ENCODE measurements at places on chromosomes 1 and 21.

DNA sequence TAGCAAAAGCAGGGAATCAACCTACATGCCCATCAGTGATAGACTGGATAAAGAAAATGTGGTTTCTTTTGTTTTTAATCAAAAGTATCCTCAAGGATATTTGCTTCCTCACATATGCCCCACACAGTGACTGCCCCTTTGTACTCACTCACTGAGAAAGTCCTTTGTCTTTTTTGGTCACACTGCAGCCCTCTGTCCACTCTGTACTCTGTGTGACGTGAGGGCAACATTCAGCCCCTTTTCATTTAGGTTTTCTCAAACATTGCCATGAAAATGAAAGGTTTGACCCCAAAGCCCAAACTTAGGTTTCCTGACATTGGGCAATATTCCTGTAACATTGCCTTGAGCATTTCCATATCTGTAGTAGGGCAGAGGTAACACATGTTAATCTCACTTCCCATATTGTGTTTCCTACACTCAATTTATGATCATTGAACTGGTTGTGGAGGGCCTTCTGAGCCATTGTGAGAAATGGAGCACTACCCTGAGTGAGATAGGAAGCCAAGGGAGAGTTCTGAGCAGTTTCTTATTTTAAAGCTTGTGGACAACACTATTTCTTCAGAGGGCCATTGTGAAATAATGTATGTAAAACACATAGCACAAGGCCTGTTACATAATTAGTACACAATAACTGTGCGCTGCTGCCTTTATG lies 501.9 kb upstream of the C1orf87 start:
- DNase-seq: no peak

GRCh38 chr1:40838980-40839942 lies 22.9 kb downstream of the CITED4 start:
- DNase-seq: no peak

GRCh38 chr1:154739654-154740053 lies 130.4 kb downstream of the KCNN3 start:
- DNase-seq: no peak

GRCh38 chr21:45295576-45296365 lies 8.1 kb upstream of the POFUT2 start:
- DNase-seq: no peak

DNA sequence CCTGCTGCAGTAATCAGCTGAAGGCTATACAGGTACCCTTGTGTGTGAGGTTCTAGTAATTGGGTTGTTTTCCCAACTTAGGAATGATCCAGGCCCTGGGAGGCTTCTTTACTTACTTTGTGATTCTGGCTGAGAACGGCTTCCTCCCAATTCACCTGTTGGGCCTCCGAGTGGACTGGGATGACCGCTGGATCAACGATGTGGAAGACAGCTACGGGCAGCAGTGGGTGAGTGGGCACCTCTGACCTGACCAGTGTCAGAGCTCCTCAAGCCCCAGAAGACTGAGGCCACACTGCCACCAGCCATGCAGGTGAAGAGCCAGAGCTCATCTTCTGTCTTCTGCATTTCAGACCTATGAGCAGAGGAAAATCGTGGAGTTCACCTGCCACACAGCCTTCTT lies 27.7 kb downstream of the ATP1A1 start:
- DNase-seq: no peak

- DNase-seq: no peak
Observed at GRCh38 chr1:180814258-180814657, 98.4 kb upstream of the KIAA1614 start.

GRCh38 chr1:203926025-203926540 lies 64.7 kb downstream of the SNRPE start:
- no peak for DNase-seq

DNA sequence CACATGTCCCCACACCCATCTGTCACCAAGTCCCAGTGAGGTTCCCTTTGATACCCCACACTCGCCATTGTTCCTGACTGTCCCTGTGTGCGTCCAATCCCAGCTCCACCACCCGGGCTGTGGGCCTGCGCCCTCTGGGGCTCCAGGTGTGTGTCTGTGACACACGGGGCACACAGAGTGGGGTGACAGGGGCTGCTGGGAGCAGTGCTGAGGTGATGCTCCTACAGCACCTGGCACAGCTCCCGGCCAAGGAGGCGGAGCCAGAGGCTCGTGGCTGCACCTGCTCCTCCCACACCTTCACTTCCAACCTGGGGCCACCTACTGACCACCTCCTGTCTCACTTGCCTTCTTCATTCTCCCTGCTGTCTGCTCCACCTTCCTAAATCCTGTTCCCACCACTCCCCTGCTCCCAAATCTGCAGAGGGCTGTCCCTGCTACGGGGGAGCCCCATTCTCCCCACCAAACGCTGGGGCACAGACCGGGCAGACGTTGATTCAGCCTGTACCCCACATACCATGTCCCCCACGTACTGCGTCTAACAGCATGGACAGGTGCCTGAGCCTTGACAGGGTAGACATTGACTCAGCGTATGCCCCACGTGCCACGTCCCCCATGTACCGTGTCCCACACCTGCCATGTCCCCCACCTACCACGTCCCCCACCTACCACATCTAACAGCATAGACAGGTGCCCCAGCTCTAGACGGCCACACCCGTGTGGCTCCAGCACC lies 16.4 kb downstream of the WDR4 start:
- DNase-seq: no peak

DNA sequence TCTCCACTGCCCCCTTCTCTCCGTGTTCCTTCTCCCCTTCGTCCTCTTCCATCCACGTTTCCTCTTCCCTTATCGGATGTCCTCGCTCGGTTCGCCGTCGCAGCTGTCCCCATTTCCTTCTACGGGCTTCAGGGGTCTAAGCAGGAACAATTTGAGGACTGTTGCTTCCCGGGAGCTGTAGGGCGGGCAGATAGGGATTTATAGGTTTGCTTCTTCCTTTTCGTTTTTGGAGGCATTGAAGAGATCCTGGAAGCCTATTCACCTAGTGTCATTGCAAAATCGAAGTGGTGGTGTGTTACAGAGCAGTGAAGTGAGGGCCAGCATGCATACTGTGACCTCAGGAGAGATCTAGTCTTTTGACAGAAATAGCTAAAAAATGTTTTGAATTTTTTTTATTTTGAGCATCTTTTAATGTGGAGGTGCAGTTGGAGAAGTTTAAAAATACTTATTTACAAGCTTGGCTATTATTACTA lies 897 bp downstream of the ZYG11B start:
- DNase-seq: no peak

GRCh38 chr1:204227351-204227750 lies 13.6 kb upstream of the GOLT1A start:
- DNase-seq: no peak

- no peak for DNase-seq
Observed at GRCh38 chr1:185594786-185595410, 139.3 kb upstream of the HMCN1 start.

- no peak for DNase-seq
Observed at GRCh38 chr1:159023723-159024122, 14.0 kb downstream of the IFI16 start.

- DNase-seq: no peak
Observed at GRCh38 chr1:33424610-33425009, 6.3 kb downstream of the PHC2 start.

DNA sequence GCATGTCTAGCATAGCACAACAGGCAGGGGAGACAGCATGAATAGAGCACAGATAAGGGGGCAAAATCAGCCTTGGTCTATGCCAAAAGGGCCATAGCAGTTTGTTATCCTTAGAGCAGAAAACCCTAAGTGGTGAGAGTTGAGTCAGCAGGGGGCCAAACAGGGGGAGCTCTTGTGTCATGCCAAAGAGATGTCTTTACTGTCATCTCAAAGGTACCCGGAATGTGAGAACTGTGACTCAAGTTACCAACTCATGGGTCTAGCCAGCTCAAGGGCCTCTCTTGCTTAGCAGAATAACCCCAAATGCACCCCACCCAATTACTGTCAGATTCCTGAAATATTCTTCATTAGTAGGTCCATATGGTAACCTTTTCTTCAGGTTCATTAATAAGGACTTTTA lies 45.9 kb upstream of the NRDC start:
- DNase-seq: no peak

- DNase-seq: no peak
Observed at GRCh38 chr1:177927021-177927596, 42.7 kb downstream of the SEC16B start.

- DNase-seq: no peak
Observed at GRCh38 chr21:44529503-44530125, 10.4 kb downstream of the KRTAP10-1 start.

DNA sequence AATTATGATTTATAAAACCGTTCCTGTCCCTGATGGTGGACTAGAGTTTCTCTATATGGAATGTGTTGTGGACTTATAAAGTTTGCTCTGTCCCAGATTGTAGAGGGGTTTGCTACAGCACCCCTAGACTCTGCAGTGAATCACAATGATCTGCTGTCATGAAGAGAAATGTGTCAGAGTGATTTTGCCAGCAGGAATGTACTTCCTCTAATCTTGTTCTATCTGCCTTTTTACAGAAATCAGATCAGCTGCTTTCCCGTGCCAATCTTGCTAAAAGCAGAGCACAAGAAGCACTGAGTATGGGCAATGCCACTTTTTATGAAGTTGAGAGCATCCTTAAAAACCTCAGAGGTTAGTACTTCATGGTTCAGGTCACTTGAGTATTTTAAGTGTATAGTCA lies 52.0 kb downstream of the LAMC2 start:
- DNase-seq: no peak

DNA sequence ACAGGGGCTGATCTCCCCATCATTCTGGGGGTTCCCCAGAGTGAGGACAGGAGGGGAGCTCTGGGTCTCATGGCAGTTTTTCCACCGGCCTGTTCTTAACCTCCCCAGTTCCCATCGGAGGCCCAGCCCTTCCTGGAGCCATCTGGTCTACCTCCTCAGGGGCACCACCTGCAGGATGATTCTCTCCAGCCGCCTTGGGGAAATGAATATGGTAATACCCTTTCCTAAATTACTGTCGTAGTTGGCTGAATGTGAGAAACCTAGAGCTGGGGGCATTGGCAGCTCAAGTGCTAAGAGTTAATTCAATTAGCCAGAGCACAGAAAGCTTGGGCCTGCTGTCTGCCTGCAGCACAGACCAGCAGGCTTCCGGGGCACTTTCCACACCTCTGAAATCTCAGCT lies 64.9 kb downstream of the TAS1R2 start:
- no peak for DNase-seq

DNA sequence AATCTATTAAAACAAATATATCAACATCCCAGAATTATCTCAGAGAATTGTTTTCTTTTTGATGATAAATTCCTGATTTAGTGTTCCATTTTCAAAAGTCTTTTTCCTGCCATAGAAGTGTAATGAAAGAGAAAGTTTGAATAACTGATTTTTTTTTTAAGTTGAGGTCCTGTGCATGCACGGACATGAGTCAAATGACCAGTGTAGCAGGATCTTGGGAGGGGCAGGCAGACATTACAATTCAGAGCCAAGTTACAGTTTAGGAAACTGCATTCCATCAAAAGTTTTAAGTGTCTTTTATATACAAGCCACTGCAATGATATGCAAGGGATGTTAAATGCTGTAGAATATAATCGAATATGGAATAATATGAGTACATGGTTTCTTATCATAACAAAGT lies 227.5 kb downstream of the HMCN1 start:
- DNase-seq: no peak

- no peak for DNase-seq
Observed at GRCh38 chr1:224696891-224697765, 81.0 kb downstream of the CNIH3 start.

DNA sequence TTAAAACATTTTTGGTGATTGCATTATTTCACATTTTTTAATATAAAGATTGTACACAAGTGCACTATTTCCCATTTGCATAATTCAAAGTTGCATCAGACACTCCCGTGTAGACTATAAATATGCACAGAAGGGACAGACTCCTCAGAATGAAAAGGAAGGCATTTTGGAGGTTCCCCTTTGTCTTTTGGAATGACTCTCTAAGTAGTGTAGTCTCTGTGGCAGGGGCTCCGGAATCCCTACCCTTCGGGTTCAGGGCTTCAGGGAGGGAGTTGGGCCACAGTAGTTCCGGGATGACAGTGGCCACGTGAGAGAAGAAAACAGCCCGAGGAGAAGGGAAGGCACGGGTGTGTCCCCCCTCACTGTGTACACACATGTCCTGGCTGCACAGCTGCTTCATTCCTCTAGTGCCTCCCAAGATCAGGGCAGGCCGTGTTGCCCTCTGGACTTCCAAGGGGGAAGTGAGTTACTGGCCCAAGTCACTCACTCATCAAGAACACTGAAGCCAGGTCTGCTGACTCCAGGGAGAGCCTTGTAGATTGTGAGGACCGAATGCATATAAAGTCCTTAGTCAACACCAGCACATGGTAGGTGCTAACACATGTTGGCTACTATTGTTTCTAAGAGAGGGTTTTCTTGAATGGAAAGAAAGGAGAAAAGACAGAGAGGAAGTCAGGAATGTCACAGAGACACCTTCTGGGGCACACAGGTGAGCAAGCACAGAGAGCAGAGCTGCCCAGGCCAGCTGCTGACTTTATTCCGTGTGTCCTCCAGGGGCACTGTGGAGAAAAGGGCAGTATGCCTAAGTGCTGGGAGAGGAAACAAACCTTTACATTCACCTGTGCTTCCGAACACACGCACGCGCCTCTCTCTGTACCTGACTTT lies 39.8 kb downstream of the LHX4 start:
- no peak for DNase-seq

GRCh38 chr1:111484391-111485026 lies 10.7 kb downstream of the C1orf162 start:
- no peak for DNase-seq

DNA sequence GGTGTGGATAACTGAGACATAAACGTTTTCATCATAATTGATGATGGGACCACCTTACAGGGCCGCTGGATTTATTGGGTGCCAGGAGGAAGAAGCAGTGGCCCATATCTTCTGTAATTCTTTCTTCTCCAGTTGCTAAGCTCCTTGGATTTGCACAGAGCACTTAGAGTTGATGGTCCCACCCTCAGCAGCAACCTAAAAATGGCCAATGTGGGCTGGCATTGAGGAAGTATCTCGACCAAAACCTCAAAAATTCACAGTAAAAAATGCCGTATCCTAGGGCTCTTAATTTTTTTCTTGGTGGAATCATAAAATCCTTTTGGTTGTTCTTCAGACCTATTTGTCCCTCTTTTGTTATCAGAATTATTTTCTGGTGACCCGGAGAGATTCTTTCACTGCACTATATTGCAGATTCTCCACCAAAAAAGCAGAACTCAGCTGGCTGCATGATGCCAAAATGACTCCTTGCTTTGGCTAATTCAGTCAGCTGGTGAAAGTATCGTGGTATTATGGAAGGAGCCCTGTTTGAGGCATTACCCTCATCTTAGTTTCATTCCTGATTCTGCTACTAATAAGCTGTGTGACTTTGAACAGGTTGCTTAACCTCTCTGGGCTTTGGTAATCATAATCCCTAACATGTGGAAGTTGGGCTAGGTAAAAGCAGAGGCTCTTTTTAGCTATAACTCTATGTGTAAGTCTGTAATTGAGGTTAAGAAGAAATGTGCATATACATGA lies 27.6 kb downstream of the KIRREL1 start:
- no peak for DNase-seq

- no peak for DNase-seq
Observed at GRCh38 chr1:159068886-159069285, 7.7 kb downstream of the AIM2 start.

DNA sequence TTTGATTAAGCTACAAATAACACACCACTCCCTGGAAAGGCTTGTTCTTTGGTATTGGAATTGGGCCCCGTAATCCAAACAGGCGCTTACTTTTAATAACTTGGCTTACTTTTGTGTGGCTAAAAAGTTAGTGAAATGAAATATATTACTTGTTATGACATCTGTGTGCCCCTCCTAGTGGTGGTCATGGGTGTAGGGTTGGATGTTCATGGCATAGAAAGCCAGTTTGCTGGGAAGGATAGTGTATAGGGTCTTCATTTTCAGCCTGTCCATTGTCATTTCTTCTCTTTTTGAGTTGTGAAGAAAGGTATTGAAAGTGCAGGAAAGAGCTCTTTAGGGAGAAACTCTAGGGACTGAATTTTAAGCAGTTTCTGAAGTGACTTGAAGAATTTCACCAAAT lies 5.9 kb downstream of the CDC14A start:
- DNase-seq: no peak
